ENCODE measurements at places on chromosomes 5 and 9.

DNA sequence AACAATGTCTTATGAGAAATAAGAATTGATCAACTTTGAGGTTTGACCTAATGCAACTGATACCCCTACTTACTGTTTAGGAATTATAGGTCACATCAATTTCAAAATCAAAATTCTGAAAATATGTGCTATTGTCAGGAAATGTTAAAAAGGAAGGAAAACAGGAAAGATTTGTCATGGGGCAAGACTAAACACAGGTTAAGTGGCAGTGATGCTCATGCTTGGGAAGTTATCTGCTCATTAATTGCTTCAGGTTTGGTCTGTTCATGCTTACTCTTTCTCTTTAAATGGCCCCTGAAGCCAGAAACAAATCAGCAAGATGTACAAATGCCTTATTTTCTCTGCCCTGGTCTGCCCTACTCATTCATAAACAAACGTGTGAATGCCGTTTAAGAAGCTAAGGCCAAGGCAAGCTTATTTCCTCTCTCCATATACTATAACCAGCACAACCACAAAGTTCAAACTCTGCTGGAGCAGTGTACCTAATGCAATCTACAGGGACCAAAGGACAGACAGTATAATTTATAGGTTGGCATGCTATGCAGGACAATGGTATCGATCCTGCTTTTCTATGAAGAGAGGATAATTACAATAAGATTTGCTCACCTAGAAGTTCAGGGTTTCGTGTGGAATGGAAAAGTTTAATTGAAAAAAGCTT is 177.2 kb downstream of the GNAQ start:
- DNase-seq = no peak

DNA sequence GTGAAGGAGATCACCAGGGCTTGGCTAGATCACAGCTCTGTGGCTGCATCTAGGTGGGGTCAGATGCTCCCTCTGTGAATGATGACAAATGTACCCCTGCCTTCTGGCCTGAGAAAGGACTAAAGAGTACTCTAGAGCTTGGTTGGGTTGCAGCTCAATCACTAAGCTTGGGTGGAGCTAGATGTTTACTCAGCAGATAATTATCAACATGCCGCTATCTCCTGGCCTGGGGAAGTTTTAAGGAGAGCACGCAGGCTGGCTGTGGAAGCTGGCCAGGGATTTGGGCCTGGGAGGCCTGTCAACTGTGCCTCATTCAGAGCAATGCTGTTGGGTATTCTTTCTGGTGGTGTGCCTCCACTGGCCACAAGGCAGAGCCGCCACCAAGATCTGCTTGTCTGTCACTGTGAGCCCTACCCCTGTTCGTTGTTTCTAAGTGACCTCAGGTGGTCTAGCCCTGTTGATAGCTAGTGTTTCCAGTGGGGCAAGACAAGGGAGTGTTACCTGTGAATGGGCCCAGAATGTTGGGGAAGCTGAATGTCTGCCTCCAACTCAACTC is 181.7 kb downstream of the ADGRV1 start:
- no peak for DNase-seq

DNA sequence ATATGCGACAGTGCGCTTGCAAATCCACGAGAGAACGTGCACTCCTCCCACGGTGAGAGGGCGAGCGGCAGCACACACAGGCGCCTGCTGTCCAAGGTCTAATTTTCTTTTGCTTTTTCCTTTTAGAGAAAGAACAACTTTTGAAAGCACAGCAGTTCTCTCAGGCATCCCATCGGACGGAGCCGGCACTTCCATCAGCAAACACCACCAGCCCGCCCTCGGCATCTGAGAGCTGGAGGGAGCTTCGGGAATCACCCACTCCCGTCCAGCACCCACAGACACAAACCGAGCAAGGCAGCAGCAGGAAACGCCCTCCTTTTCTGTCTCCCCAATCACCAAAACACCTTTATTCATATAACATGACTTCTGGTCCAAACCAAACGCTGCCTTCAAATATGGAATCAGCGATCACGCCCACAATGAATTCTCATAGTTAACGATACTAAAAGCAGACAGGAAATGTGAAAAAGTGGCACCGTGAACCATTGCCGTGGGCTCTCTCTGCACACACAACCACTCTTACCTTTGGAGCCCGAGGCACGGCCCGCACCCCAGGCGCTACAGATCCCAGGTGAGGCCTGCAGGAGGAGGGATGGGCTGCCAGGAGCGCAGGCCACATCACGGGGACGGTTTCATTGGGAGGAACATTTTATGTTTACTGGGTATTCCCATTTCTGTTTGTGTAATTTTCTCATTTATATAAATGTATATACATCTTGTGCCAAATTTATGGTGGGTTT is 14.2 kb downstream of the LPCAT1 start:
- no peak for DNase-seq

DNA sequence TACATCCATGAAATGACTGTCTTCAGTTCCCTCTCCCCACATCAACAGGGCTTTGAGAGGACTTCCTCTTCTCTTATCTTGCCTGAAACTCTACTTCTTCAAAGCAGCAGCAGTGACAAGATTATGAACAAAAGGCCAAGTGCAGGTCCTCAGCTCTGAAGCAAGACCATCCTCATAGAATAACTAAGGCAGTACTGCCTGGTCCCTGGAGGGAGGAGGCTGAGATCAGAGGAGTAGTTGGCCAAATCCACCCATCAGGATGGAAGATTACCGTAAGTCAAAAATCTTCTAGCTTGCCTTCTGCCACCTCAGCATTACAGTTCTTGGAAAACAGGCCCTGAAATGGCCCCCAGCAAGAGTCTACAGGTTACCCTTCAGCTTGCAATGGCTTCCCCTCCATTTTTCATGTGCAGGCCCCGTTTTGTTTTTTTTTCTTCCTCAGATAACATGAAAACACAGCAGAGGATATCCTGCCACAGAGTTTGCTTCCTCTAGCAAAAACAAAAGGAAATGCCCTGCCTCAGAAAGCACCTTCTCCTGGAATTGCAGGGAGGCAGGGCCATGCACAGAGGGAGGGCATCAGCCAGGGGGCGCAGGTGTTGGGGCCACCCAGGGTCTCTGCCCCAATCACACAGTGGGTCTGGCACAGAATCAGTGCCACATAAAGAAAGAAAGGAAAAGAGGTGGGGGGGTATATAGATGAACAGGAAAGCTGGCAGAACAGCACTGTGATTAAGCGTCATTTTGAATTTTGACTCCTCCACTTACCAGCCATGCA is 40.0 kb downstream of the KLHL3 start:
- DNase-seq = no peak

DNA sequence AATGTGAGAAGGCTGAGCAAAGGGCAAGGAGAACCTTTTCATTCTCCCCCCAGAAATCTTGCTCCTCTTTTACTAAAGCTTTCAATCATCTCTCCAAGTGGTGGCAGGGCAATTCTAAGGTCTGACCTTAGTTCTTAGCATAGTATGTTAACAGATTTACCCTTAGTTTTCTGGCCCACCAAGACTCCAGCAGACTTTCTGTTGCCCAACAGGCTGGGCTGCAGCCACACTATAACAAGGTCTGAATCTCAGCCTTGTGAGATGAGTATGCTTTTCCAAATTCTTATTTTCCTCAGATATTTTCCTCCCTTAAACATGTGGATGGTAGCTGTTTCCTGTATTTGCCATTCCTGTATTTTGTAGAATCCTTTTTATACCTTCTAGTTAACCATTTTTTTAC is 69.5 kb downstream of the NIPBL start:
- no peak for DNase-seq
